GM03348 (cell line): ENCODE measurements at places on chromosomes 11 and 22.
A peak's percentile ranks its signal among the peaks of the same experiment; 100 is the strongest.

- DNase-seq, result no peak
Measured at GRCh38 chr11:133605482-133605881, 73.2 kb upstream of the OPCML start.

DNA sequence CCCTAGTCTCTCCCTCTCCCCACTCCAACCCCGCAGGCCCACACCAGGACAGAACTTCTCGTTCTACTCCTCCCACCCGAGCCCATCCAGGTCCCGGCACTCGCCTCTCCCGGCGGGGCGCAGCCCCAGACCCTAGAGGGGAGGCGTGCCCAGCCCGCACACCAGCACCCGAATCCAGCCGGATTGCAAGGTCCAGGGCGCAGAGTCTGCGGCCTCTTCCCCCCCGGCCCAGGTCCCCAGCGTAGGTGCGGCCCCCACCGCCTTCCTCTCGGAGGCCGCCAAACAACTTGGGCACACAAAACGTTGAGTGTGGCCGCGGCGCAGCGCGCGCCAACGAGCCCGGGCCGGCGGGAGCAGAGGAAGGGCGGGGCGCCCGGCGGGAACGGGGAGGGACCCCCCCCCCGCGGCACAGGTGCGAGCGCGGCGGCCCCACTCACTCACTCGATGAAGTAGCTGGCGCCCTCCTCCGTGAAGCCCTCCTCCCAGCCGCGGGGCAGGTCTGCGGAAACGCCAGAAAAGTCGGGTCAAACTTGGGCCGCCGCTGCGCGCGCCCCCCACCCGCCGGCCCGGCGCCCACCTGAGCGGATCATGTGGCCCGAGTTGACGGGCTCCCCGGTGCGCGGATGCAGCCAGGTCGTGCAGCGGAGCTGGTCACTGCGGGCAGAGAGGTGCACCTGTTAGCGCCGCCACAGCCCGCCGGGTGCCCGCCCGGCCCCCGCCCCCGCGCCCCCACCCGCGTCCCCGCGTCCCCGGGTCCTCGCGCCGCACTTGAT lies 480 bp downstream of the PLEKHA7 start:
- no peak for DNase-seq

DNA sequence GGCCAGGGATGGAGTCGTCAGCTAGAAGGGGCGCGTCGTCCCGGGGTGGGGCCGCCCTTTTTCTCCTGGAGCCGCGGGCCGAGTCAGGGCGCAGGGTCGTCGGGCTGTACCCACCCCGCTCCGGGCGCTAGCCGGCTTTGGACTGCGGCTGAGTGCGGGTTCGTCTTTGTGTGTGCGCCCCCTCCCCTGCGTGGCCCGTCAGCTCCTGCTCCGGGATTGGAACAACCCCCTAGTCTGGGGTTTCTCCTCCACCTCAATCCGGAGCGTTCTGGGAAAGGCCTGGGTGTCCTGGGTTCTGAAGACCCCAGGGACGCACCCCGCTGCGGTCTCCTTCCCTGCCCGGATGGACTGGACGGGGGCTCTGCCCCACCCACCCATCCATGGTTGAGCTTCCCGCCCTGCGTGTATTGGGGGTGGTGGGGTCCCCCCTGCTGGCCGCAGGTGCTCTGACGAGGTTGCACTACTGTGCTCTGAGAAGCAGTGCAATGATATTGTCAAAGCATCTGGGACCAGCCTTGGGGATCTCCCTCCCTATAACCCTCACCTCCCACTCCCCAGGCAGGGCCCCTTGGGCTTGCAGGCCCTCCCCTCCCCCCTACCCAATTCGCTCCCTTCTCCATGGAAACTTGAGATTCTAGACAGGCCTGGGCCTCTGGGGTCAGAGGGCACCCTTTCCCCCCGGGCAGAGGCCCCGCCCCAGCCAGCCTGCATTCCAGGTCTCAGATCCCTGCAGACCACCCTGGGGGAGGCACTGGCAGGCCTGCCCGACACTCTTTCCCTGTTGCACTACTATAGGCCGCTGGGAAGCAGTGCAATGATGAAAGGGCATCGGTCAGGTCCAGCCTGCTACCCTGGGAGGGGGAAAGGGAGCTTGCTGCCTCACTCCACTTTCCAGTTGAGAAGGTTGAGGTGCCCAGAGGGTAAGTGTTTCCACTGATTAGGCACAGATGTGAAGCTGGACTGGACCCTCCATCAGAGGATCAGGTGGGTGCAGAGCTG lies 10.7 kb downstream of the SDF2L1 start:
- no peak for DNase-seq

- DNase-seq, result no peak
Measured at GRCh38 chr11:126231725-126232459, 20.3 kb downstream of the FAM118B start.

DNA sequence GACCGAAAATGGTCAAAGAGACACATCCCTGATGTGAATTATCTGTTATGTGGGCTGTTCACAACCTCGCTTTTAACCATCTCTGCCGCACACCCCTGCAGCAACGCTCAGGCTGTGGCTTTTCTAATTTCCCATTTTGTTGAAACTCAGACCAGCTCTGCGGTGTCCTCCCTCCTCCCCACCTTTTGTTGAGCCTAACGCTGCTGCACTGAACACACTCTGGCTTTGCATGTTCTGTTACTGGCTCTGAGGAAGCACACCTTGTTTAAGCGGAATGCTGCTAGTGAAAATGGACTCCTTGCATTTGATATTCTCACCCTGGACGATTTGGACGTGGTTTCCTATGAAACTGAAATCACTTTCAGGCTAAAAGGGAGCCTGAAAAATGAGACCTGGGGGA lies 198.5 kb upstream of the MTNR1B start:
- no peak for DNase-seq

DNA sequence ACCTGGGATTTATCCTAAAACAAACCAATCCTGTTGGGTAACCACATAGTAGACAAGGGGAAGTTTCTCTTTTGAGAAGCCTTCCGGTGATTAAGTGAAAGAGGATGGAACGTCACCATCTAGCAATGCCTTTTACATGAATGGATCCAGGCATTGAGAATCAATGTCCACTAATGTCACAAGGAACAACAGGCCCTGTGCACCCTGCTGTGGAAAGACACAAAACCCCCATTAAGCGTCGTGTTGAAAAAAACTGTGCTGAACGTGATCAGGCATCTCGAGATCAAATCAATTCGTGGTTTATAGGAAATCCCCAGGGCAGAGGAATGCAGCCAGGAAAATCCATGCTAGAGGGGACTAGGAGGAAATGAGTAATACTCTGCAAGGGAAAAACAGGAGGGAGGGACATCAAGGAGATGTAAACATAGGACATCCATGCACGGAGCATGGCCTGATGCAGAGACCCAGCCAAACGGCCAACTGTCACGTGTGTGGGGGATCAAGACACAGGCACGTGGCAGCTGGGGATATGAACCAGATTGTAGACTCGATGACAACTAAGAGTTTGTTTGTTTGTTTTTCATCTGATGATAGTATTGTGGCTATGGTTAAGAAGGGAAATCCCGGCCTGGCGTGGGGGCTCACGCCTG lies 38.6 kb upstream of the CARS1 start:
- DNase-seq, result peak; percentile 80

- DNase-seq, result no peak
Measured at GRCh38 chr11:128955636-128956035, 13.0 kb upstream of the TP53AIP1 start.

DNA sequence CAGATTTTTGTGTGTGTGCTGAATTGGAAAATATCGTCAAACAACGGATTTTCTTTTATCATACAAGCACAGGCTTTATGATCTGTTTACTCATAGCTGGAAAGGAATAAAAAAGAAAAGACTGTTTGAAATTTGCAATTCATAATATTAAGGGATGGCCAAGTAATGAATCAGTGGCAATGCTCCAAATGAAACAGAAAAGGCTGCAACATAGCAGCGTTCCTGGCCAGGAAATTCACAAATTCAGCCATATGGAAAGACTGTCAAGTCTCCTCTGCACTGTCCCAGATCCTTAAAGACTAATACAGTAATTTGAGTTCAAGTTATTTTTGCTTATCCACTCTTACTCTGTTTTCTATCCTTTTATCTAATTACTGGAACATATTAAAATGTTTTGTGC lies 98.2 kb downstream of the MSANTD4 start:
- DNase-seq, result peak; percentile 4

DNA sequence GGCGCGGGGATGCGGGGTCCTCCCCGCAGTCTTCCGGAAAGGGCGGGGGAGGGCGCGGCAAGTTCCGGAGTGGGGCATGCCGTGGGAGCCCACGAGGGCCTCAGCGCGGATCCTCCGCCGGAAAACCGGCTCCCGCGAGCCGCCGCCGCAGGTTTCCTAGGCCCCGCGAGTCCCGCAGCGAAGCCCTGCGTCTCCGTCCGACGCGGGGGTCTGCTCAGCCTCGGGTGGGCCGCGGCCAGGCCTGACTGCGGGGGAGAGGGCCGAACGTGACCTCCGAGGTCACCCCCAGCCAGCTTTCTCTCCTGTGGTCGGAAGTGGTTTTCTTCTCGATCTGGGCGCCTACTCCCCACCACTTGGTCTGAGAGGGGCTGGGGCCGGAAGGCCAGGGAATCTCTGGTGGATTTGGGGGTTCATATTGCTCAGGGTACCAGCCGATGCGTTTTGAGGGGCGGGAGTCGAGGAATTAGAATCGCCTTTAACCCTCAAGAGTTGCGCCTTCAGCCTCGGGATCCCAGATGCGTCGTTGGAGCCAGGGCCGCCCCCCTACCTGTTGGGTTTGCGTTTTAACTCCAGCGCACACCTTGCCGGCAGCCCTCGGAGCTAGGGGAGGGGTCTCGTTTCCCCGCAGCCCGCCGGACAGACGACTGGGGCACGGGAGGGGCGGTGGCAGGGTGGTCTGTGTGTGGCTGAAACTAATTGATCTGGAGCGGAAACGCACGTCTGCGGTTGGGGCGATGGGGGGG lies 3.6 kb upstream of the CCND1 start:
- DNase-seq, result no peak

DNA sequence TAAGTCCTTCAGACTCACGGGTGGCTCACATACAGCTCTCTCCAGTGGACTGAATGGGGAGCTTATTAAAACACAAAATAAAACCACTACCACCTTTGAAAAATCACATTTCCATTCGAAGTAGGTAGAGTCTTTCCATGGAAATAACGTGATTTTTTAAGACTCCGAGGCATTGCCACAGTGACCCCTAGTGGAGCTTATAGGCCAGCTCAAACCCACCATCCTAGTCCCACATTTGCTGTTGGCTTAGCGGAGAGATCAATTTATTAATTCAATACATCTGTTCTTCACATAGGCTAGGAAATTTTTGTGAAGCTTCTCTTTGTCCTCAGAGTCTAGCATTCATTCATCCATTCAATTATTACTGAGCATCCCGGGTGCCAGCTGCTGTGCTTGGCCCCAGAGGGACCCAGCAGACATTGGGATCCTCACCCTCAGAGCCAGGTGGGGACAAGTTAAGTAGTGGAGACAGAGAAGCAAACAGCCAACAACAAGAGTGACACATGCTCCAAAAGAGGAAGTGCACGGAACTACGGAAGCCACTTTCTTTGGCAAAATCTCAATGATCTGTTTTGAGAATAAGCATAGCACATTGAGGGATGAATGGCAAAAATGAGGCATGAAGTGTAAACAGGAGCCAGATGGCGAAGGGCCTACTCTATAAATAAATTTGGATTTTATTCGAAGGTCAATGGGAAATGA lies 10.2 kb upstream of the P4HA3 start:
- peak; percentile 26 for DNase-seq

DNA sequence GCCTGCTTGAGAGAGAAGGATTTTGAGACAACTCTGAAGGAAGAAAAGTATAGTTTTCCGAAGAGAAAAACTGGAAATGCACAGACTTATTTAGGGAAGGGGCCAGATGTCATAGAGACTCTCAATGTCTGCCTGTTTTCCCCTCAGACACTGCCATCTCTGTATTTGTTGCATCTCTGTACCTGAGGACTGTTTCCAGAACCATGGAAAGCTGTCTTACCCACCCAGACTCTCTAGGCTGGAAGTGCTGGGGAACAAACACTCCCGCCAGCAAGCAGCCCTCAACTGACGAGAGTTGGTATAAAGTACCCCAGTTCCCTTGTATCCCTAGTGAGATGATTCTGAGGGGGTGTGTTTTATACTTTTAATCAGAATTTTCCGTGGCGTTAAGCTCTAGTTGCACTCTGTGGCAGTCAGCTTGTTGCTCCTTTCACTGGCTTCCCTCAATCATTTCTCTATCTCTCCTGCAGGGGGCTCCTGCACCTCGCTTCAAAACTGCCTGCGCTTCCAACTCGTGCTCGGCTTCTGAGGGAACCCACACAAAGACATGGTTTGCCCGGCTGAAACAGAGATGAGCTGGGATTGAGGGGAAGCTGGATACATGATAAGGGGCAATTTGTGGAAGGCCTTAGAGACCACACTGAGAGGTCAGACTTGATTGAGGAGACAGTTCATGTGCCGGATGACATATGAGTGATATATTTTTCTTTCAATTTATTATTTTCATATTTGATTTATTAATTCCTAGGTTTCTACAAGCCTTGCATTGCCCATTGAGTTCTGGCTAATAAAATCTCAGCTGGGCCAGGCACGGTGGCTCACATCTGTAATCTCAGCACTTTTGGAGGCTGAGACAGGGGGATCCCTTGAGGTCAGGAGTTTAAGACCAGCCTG lies 36.9 kb upstream of the CLPB start:
- peak; percentile 86 for DNase-seq

DNA sequence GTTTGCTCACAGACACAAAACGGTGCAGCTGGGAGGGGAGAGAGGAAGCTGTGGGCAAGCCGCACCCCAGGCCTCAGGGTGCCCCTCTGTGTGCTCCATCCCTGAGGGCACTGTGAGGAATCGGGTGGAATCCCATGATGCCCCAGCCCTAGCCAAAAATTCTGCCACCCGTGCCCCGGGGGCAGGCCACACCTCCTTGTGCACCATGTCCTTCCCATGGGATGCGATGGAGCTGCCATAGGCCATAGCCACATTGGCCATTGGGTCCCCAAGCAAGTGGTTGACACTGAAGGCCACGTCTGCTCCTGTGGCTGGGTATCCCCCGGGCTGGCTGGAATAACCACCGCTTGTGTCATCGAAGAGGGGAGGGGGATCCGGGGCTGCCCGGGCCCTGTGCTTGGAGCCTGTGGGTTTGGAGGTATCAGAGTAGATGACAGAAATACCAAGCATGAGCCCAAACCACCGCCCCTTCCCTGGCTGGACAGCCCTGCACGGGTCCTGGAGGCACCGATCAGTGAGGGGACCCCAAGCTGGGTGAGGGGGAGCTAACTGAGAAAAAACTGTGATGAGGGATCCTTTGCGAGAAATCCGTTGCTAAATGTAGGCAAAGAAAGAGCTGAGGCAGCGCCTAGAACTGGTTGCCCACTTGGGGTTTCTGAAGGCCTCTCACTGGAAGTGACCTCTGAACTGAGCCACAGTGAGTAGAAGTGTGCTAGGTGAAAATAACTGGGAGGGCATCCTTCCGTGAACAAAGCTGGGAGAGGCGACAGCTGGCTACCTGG lies 863 bp downstream of the YIF1A start:
- DNase-seq, result peak; percentile 24

DNA sequence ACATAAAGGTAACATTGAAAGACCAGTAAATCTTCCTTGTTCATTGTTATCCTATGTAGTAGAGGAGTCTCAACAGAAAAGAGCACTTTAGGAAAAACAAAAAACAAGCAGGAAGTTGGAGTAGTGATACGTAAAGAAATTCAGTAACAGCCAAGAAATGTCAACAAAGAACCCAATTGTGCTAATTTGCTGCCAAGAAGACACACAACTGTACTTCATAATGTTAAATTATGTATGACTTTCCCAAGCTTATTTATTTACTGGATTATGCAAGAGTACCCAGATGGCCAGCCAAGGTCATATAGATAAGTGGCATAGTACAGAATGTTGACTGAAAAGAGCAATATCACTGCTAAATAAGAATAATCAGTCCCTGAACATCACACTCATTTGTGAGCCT lies 264.7 kb upstream of the CCDC179 start:
- DNase-seq, result no peak
